Ascending aorta (tissue), 2 donors: ENCODE measurements at places on chromosomes 2 and 18. TPM values are rescaled to one million over a fixed set of nuclear protein-coding genes. Genes with fewer than 3 reads are reported as not detected.

DNA sequence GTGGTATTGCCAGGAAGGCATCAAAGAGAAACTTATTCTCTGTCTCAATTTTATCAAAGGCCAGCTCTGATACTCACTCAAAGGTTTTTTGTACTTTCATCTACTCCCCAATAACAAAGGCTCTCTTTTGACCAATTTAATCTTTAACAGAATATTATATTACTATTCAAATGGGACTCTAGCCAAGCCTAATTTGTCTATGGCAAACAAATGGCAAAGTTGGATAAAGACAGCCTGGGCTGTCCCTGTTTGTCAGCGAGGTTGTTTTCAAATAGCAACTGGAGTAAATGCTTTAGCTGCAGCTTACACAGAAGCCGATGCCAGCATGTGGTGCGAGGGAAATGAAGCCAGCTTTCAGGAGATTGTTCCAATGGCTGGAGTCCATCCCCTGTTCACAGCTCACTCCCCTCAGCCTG, 80.1 kb upstream of the CTNNA2 start:
- no peak for DNase-seq

DNA sequence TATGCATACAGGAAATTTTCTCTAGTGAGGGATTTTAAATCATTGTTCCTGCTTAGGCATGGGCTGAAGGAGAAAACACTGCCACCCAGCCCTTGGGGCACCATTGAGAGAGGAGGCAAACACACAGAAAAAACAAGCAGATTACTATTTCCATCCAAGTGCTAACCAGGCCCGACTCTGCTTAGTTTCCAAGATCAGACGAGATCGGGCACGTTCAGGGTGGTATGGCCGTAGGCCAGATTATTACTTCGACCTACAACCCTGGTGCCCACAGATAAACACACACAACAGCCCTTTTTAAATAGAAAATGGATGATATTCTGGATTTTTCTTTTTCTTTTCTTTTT, 45.4 kb upstream of the RHOB start:
- no peak for DNase-seq

DNA sequence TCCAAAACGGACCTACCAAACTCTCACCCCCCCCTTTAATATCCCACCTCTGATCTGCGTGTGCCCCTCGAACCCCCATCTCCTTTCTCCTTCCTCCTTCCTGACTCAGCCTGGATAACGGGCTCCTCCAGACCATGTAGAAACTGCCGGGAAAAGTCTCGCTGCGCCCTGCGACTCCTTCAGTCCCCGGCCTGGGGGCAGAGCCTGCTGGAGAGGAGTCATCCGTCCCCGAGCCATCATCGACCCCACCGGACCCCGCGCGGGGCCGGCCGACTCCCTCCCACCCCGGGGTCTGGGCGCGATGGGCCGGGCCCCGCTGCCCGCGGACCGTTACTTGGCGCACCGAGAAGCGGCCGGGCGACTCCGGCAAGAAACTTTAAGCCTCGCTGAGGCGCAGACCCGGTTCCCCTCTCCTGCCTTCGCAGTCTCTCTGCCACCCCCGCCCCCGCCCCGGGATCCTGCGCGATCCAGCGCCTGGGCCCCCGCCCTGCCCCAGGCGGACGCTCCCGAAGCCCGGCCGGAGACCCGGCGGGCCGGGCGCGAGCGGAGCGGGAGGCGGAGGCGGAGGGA, 3.4 kb downstream of the ZEB2 start:
- DNase-seq: no peak

DNA sequence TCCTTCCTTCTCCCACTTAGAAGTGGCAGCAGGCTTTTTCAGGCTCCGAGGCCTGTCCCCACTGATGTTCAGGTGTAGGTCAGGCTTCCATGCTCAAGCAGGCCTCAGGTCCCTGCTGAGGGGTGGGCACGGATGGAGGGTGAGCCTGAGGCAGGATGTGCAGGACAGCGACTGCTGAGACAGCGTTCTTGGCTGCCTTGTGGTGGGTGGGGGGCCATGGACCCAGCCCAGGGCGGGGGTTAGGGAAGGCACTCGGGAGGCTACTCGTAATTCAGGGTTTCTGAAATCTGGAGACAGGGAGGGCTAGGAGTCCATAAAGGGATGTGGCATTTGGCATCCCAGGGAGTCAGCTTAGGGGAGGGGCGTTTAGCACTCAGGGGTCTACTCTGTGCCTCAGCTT, 30.3 kb downstream of the COLEC11 start:
- no peak for DNase-seq

INHA gene
- total RNA-seq: not detected
